Left ventricle myocardium superior (tissue), 1 donor: ENCODE measurements at places on chromosomes 1 and 21.

DNA sequence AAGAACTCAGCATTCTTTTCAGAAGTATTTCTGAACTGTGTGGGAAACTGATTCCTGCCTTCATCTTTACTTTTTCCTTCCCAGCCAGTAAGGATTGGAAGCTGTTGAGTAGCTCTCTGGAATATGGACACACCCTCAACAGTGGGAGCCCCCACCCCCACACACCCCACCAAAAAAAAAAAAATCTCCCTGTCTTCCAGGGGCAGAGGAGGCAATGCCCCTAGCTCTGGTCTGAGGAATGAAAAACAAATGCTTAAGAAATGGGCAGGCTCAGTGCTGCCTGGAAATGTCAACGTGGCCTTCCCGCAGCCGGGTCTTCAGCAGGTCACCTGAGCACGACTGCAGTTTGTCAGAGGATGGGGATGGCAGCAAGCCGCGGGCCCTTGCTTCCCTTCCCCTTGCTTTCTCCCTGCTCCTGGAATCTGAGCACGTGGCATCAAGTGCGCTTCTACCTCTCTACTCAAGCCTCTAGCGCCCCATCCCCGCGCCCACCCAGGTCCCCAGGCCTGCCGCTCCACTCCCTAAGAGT lies 479 bp downstream of the RGS16 start:
- DNase-seq: no peak

GRCh38 chr1:17723684-17724083 lies 31.4 kb upstream of the ACTL8 start:
- DNase-seq: no peak

GRCh38 chr21:39373634-39374033 lies 24.7 kb upstream of the HMGN1 start:
- DNase-seq: no peak

DNA sequence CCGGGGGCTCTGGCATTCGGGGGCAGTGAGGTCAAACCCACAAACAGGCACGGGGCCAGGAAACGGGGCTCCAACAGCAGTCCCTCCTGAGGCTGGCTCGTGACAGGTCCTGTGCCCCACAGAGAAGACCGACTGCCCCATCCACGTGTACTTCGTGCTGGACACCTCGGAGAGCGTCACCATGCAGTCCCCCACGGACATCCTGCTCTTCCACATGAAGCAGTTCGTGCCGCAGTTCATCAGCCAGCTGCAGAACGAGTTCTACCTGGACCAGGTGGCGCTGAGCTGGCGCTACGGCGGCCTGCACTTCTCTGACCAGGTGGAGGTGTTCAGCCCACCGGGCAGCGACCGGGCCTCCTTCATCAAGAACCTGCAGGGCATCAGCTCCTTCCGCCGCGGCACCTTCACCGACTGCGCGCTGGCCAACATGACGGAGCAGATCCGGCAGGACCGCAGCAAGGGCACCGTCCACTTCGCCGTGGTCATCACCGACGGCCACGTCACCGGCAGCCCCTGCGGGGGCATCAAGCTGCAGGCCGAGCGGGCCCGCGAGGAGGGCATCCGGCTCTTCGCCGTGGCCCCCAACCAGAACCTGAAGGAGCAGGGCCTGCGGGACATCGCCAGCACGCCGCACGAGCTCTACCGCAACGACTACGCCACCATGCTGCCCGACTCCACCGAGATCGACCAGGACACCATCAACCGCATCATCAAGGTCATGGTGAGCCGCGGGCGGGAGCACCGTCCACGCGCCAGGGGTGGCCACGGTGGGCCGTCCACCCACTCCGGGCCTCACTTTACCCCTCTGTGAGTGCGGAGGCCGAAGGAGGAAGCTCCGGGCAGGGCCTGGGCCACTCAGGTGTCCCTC lies 14.2 kb downstream of the COL6A2 start:
- DNase-seq: peak; percentile 33

- DNase-seq: no peak
These were observed 79.6 kb downstream of the UBR4 start for GRCh38 chr1:19130468-19130867.

- DNase-seq: no peak
These were observed 34.1 kb downstream of the KRTAP21-3 start for GRCh38 chr21:30684506-30684905.
